Activated CD4-positive, alpha-beta memory T cell treated with anti-CD3 and anti-CD28 coated beads, Interleukin-2, amount 10 ng/mL, durations not matched to agents 7 days and 5 days (primary cell): ENCODE measurements at places on chromosomes 11 and 22. TPM values are rescaled to one million over a fixed set of nuclear protein-coding genes. Genes with fewer than 3 reads are reported as not detected.

Gene VSIG10L2
- not detected for total RNA-seq

GRCh38 chr22:29310863-29311339 is 4.5 kb downstream of the GAS2L1 start:
- peaks cover 68% of the 10 kb centered on the region for H3K4me1 ChIP-seq
- peaks cover 30% of the 10 kb centered on the region for H3K27me3 ChIP-seq
- H3K4me3 ChIP-seq, result no peak overlapping the region
- DNase-seq, result peak; percentile 77
- peaks cover 10% of the 10 kb centered on the region for H3K36me3 ChIP-seq

DNA sequence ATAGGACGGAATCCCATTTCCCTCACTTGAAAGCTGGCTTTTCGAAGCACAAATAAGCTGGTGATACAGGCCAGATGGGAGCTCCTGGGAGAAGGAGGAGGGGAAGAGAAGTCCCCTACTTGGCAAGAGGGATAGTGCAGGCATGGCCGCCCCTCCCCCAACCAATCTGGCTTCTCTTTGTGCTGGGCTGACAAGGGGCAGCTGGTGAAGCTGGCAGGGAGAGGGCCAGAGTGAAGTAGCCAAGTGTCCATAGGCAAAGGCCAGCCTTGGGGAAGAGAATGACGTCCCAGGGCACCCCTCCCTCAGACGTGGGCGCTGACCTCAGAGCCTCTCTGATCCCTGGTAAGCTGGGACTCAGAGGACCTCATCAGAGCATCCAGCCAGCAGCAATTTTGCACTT is 78.7 kb upstream of the GRAMD1B start:
- H3K36me3 ChIP-seq, result peaks cover 19% of the 10 kb centered on the region
- DNase-seq, result no peak
- H3K27ac ChIP-seq, result no peak overlapping the region
- peaks cover 2% of the 10 kb centered on the region for H3K4me1 ChIP-seq
- no peak overlapping the region for H3K4me3 ChIP-seq

Gene TRIM49
- total RNA-seq, result not detected

GRCh38 chr11:75024764-75025211 is 36.1 kb downstream of the NEU3 start:
- no peaks in the 10 kb centered on the region for H3K36me3 ChIP-seq
- no peak overlapping the region for H3K27ac ChIP-seq
- no peaks in the 10 kb centered on the region for H3K4me1 ChIP-seq

Gene GDPD5
- 107 TPM for total RNA-seq

- H3K36me3 ChIP-seq, result peaks cover 5% of the 10 kb centered on the region
- no peaks in the 10 kb centered on the region for H3K27me3 ChIP-seq
- no peak for DNase-seq
- H3K27ac ChIP-seq, result no peak overlapping the region
- H3K4me3 ChIP-seq, result no peak overlapping the region
These were observed 16.5 kb upstream of the USP18 start for GRCh38 chr22:18133452-18133851.

- no peak for DNase-seq
- peaks cover 54% of the 10 kb centered on the region for H3K4me1 ChIP-seq
- peaks cover 52% of the 10 kb centered on the region for H3K36me3 ChIP-seq
- H3K27me3 ChIP-seq, result no peaks in the 10 kb centered on the region
- H3K4me3 ChIP-seq, result no peak overlapping the region
- peak overlapping the region; percentile 83 for H3K27ac ChIP-seq
These were observed 25.0 kb downstream of the ARHGAP1 start for GRCh38 chr11:46675288-46675851.

GRCh38 chr11:66604155-66604554 is 11.2 kb downstream of the CCS start:
- H3K4me3 ChIP-seq, result no peak overlapping the region
- H3K27me3 ChIP-seq, result no peaks in the 10 kb centered on the region
- DNase-seq, result no peak
- no peaks in the 10 kb centered on the region for H3K4me1 ChIP-seq
- H3K27ac ChIP-seq, result no peak overlapping the region

DNA sequence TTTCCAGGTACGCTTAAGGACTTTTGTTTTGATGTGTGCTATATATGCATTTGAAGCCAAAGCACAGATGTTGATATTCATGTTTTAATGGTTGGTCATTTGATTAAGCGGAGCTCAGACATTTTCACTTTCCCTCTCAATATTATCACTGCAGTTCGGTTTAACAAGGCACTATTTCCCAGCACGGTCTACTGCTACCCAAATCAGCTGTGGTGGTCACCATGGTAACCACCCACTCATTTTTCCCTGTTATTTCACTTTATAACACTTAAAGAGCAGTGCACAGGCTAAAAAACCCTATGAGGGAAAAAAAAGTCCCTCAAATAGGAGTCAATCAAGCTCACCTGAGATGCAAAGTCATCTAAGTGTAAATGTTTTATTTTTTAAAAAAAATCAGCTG is 439.6 kb upstream of the CCDC90B start:
- no peak overlapping the region for H3K4me3 ChIP-seq
- peaks cover 2% of the 10 kb centered on the region for H3K4me1 ChIP-seq
- DNase-seq, result no peak

DNA sequence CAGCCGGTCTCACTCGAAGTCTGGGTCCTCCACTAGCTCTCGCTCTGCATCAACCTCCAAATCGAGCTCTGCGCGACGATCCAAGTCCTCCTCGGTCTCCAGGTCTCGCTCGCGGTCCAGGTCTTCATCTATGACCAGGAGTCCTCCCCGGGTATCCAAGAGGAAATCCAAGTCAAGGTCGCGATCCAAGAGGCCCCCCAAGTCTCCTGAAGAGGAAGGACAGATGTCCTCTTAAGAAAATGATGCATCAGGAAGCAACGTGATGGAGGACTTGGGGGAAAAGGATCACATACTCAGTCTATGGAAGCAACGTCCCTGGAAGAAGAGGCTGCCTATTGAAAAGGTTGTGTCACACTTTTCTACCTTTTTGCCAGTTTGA is 1.1 kb downstream of the SRSF8 start:
- H3K36me3 ChIP-seq, result peaks cover 14% of the 10 kb centered on the region
- peaks cover 25% of the 10 kb centered on the region for H3K4me1 ChIP-seq
- H3K27me3 ChIP-seq, result no peaks in the 10 kb centered on the region
- H3K4me3 ChIP-seq, result peak overlapping the region; percentile 92
- no peak for DNase-seq

Gene DDI1
- total RNA-seq, result not detected

DNA sequence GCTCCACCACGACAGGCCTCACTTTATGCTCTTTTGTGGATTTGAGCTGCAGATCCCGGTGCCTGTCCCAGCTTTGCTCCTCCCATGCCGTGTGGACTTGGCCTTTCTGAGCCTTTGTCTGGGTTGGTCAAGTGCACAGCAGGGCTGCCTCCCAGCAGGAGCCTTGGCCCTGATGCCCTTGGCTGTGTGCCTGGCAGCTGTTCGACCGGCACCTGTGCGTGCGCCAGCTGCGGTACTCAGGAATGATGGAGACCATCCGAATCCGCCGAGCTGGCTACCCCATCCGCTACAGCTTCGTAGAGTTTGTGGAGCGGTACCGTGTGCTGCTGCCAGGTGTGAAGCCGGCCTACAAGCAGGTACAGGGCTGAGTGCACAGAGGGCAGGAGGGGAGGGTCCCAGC is 46.5 kb downstream of the MYO7A start:
- DNase-seq, result no peak
- no peaks in the 10 kb centered on the region for H3K4me1 ChIP-seq
- no peak overlapping the region for H3K4me3 ChIP-seq

GRCh38 chr11:100991541-100991940 is 138.1 kb downstream of the PGR start:
- H3K27ac ChIP-seq, result no peak overlapping the region
- H3K27me3 ChIP-seq, result no peaks in the 10 kb centered on the region
- no peaks in the 10 kb centered on the region for H3K4me1 ChIP-seq

DNA sequence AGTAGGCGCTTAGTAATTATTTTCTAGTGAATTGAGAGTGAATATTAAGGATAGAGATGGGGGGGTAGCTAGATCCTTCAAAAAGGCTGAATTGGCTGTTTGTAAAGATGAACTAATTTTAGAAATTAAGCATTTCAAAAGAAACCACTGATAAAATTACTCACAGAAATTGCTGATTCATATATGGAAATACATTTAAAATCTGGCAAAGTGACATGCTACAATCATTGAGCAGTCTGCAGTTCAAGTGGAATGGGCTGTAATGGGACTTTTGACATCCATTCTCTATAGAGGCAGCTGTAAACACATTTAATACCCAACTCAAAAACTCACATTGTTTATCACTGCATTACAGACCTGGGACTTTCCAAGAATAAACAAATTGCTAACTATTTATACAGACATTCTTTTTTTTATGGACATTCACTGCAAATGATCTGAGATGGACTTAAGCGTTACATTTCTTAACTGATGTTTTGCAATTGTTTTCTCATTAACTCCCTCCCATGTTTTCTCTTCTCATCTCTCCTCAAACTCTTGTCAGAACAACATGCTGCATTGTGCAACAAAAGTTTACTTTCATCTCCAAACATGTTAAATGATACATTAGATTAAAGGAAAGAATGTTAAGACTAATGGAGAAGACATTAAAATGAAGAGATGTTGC is 42.1 kb upstream of the MMP7 start:
- no peak overlapping the region for H3K4me3 ChIP-seq
- peaks cover 9% of the 10 kb centered on the region for H3K27me3 ChIP-seq
- no peak for DNase-seq
- H3K27ac ChIP-seq, result no peak overlapping the region

GRCh38 chr22:45667486-45667885 is 4.1 kb upstream of the ATXN10 start:
- no peak overlapping the region for H3K27ac ChIP-seq
- no peak overlapping the region for H3K4me3 ChIP-seq
- peaks cover 38% of the 10 kb centered on the region for H3K27me3 ChIP-seq
- peaks cover 2% of the 10 kb centered on the region for H3K4me1 ChIP-seq
- DNase-seq, result no peak

DNA sequence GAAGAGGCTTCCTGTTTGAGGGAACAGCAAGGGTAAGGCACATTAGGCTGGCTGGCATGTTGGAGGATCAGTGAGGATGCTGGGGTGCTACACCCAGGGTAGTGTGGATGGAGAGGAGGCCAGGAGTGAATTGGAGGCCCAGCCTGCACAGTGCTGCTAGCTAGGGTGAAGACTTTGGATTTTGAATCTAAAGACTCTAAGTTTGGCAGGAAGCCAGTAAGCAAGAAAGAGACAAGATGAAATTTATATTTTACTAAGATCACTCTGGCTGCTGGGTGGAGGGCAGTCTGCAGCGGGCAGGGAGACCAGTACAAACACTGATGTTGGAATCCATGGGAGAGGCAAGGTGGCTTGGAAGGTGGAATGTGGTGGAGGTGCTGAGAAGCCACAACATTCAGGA is 43.6 kb downstream of the TSPAN18 start:
- no peak for DNase-seq
- H3K36me3 ChIP-seq, result peaks cover 20% of the 10 kb centered on the region
- no peaks in the 10 kb centered on the region for H3K4me1 ChIP-seq
- no peak overlapping the region for H3K27ac ChIP-seq

- no peak for DNase-seq
- H3K27me3 ChIP-seq, result no peaks in the 10 kb centered on the region
These were observed 84.7 kb upstream of the GDPD4 start for GRCh38 chr11:77386178-77386577.

GRCh38 chr11:67576735-67577475 is 6.7 kb upstream of the GSTP1 start:
- H3K27me3 ChIP-seq, result peaks cover 37% of the 10 kb centered on the region
- no peak overlapping the region for H3K4me3 ChIP-seq
- H3K27ac ChIP-seq, result no peak overlapping the region
- no peaks in the 10 kb centered on the region for H3K36me3 ChIP-seq
- no peak for DNase-seq

Gene KDM4E
- total RNA-seq, result not detected

GRCh38 chr22:29511126-29511862 is 31.3 kb downstream of the NEFH start:
- H3K27ac ChIP-seq, result no peak overlapping the region
- no peak for DNase-seq
- H3K4me3 ChIP-seq, result no peak overlapping the region
- H3K36me3 ChIP-seq, result peaks cover 41% of the 10 kb centered on the region
- no peaks in the 10 kb centered on the region for H3K4me1 ChIP-seq

Gene KRTAP5-11
- not detected for total RNA-seq

- no peaks in the 10 kb centered on the region for H3K36me3 ChIP-seq
- H3K4me3 ChIP-seq, result no peak overlapping the region
- no peaks in the 10 kb centered on the region for H3K4me1 ChIP-seq
These were observed 60.3 kb downstream of the SPON1 start for GRCh38 chr11:14022821-14023220.

DNA sequence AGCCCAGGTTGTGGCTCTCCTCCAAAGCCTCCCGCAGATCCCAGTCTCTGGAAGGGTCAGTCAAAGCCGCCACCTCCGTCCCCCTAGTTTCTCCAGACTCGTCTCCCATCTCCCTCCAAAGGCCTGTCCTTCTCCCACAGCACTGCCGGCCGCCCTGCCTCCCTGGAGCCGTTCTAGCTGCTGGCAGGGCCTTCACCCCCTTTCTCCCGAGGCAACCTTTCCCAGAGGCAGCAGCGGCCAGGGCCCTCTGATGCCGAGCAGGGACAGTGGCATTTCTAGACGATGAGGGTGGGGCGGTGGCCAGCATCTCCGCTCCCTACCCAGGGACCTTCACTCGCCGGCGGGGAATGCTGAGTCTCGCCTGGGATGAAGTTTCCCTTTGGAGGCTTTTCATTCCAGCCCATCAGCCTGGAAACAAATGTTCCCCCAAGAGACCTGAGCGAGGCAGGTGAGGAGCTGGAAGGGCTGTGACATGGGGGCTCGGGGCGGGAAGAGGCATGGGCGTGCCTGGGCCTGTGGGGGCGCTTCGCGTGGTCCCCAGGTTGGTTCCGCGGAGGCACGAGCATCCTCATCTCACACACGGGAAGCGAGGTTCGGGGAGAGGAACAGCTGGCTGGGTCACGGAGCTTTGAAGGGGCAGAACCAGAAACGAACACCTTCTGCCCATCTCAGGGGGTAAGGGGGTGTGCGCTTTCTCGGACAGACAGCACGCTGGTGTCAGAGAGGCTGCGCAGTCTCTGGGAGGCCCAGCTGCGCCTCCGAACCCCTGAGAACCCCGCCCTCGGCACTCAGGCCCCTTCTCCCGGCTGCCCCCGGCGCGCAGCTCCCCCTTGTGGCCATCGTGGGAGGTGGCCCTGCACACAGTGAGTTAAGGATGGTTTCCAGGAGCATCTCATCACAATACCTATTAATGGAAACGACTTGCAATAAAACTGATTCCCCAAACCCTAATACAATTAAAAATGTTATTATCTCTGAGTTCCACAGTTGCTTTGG is 18.1 kb upstream of the KLHL35 start:
- H3K27me3 ChIP-seq, result no peaks in the 10 kb centered on the region
- DNase-seq, result peak; percentile 38
- no peak overlapping the region for H3K27ac ChIP-seq
- H3K4me1 ChIP-seq, result no peaks in the 10 kb centered on the region

GRCh38 chr11:79081471-79082031 is 359.3 kb downstream of the TENM4 start:
- DNase-seq, result no peak
- H3K27me3 ChIP-seq, result no peaks in the 10 kb centered on the region
- H3K27ac ChIP-seq, result no peak overlapping the region
- H3K36me3 ChIP-seq, result no peaks in the 10 kb centered on the region
- H3K4me1 ChIP-seq, result no peaks in the 10 kb centered on the region

Gene KCTD14
- 0.15 TPM for total RNA-seq

- H3K4me3 ChIP-seq, result no peak overlapping the region
- no peak for DNase-seq
- peaks cover 34% of the 10 kb centered on the region for H3K4me1 ChIP-seq
- H3K27me3 ChIP-seq, result no peaks in the 10 kb centered on the region
- no peaks in the 10 kb centered on the region for H3K36me3 ChIP-seq
- H3K27ac ChIP-seq, result no peak overlapping the region
These were observed 171.1 kb downstream of the CRYBB2 start for GRCh38 chr22:25390297-25391240.

Gene OR56B1
- 0.30 TPM for total RNA-seq
